Inflammatory macrophage (primary cell): ENCODE measurements at places on chromosomes 4 and X.
A peak's percentile ranks its signal among the peaks of the same experiment; 100 is the strongest.

GRCh38 chrX:117510453-117510852, 606.2 kb downstream of the KLHL13 start:
- DNase-seq: no peak

DNA sequence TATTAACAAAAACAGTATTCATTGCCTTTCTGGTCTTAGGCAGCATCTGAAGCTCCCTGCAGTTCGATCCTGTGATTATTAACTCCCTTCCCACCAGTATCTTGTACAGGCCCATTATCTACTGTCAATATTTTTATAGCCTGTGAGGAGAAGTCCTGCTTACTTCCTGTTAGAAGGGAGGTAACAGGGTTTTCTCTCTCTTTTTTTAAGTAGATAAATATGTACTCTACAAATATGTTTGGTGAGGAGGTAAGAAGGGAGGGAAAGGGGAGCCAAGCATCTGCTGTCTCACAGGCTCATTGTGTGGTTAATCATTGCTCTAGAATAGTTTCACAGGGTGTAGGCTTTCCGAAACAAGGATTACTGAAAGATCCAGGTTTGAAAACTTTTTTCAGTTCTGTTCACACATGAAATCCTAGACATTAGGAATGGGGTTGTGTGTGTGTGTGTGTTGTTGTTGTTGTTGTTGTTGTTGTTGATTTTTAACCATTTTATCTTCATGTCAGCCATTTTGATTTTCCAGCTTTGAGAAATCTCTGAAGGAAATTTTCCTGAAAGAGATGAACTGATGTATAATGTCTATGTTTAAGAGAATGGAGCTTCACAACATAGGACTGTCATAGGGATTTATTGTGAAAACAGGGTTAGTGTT, 14.2 kb downstream of the ATOH1 start:
- no peak for DNase-seq

DNA sequence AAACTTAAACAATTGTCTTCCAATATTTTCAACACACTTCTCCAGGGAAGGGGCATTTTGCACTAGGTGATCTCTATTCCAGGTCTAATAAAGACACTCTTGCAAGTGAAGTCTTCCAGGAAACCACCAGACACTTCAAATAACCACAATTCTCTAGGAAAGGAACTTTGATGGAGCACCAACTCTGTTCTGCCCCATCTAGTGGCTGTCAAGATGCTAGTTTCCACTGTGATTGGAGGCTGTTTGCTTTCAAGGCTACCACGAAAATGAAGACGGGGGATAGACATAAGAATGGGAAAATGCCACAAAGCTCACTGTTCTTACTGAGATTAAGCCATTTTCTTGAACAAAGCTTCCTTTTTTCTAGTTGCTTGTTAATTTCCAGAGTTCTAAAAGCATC, 100.6 kb upstream of the F9 start:
- DNase-seq: no peak

DNA sequence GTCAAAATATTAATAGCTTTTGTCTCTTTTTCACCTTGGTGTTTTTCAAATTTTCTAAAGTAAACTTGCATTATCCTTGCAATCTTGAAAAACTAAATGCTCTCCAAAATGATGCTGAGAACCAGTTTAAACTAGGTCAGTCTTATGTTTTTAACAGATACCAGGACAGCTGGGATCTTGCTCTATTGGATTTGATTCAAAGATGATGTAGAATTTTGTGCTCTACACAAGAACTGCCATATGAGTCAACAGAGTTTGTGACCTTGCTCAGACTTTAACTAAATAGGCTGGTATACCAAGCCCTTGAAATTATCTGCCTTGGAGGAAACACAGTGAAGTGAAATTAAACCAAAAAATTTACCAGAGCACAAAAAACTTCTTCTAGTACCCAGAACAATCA, 991.1 kb downstream of the STPG2 start:
- DNase-seq: no peak

GRCh38 chr4:53613428-53613827, 22.1 kb upstream of the LNX1 start:
- DNase-seq: no peak

- DNase-seq: no peak
These were observed 878.6 kb downstream of the RAPGEF2 start for GRCh38 chr4:159981469-159981856.

- DNase-seq: no peak
These were observed 645.0 kb upstream of the ATOH1 start for GRCh38 chr4:93183576-93183975.

GRCh38 chrX:13741695-13742094, 7.1 kb downstream of the OFD1 start:
- no peak for DNase-seq

GRCh38 chrX:121161501-121161933, 114.1 kb downstream of the GLUD2 start:
- DNase-seq: no peak

DNA sequence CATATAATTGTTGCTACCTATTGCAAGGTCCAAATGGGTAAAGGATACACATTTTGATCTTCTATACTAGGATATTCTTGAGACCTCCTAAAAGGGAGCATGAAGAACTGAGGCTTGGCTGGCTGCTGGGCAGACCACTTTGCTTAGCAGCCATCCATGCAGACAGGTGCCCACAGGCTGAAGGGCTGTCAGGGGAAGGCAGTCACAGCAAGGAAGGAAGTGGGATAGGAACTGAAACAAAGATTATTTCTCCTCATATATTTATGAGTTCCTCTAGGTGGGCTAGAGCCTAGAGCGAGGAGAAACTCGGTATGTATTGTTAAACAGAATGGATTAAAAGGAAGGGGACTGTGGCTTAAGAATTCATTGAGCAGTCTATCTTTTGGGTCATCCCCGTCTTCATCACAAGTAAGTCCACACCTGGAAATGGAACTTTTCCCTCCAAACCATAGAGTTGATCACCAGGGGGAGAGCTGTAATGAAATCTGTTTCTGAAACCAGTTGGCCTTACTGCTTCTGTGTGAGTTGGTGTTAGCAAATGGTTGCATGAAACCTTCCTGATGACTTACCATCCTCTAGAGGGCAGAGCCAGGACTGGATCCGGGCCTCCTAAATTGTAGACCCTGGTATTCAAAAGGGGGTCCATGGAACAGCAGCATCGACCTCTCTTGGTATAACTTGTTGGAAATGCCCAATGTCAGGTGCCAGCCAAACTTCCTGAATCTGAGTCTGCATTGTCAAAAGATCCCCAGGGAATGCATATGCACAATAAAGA, 42.3 kb downstream of the AFF2 start:
- no peak for DNase-seq

- DNase-seq: no peak
These were observed 101.8 kb upstream of the CXorf51B start for GRCh38 chrX:146707781-146708180.

DNA sequence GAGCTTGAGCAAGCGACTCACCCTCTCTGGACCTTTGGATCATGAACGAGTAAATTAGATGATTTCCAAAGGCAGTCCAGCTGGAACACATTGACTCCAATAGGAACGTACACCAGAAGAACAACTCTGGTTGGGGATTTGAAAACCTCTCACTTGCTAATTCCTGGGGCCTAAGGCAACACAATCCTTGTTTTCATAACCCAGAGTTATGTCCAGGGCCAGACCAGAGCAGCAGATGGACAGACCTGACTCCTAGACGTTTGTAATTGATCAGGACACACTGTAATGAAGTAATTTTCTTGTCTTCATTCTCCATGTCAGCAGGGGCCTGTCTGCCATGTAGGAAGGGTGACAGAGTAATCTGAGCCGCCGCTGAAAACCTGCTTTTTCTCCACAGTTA, 283.9 kb downstream of the IDS start:
- DNase-seq: no peak

GRCh38 chr4:38939165-38939564, 71.6 kb downstream of the FAM114A1 start:
- DNase-seq: no peak

- no peak for DNase-seq
These were observed 598.7 kb downstream of the EPHA5 start for GRCh38 chr4:65071564-65071963.

- DNase-seq: no peak
These were observed 171.8 kb upstream of the TTC29 start for GRCh38 chr4:147117431-147117830.

DNA sequence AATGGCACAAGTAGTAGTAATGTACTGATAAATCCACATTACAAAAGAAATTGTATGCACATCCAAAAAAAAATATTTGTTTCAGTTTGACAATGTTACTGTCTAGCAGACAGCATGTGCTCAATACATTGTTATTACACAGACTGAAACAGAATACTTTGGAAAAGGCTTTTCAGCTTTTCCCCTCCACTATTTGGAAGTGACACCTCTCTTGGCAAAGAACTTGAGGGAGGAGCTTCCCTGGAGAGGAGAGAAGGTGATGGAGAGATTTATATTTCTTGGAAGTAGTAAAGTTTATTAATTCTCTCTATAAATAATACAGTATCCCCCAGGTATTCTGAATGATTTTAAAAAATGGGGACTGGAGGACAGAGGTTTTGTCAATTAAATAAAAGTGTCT, 131.8 kb downstream of the SCFD2 start:
- no peak for DNase-seq

- DNase-seq: no peak
These were observed 20.6 kb downstream of the DCHS2 start for GRCh38 chr4:154471032-154471431.

- no peak for DNase-seq
These were observed 7.0 kb upstream of the AMTN start for GRCh38 chr4:70511365-70511764.

DNA sequence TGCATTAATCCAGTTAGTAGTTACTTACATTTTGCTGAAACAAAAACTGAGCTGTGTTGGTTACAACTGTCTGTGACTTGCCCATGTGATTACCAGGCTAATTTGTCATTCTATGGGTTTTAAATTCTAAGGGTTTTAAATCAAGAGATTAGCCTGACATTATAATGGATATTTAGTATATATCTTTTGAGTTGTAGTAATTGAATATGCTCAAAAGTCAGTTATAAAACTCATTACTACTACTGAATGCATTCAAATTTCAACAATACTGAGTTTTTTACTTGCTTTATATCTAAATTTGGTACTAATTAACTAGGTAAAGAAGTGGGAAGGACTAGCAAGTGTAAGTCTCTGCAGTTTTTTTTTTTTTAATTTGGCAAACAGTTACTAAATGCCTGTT, 14.7 kb downstream of the LARP7 start:
- no peak for DNase-seq

DNA sequence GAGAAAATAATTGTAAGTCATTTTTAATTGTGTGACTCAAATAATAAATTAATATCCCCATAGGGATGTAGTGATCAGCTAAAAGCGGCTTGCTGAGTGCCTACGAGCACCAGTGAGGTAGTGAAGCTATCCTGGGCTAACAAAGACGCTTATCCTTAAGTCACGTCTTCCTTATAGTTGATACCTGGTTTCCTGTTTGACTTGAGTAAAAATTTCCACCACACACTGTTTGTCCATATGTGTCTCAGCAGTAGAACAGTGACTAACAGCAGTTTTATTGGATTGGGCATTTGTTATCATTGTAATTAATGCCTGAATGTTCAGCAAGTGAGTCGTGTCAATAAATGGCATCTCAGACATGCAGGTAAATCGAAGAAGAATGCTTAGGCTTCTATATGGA, 241.1 kb downstream of the GRXCR1 start:
- DNase-seq: no peak

DNA sequence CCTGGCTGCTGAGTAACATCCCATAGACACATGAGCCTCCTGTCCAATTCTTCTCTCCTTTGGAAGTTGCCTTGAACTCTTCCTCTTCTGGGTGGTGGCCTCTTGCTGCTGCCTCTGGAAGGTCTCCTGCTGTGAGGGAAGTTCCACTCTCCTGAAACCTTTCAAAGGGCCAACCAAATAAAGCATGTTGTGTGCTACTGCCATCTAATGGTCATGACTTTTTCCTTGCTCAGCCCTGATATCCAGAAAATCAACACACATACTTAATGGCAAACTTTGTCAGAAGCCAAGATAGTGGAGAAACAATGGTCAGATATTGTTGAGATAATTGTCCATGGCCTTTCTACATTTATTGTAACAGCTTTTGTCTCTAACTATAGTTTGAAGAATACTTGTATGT, 19.1 kb upstream of the ZXDA start:
- peak; percentile 30 for DNase-seq

DNA sequence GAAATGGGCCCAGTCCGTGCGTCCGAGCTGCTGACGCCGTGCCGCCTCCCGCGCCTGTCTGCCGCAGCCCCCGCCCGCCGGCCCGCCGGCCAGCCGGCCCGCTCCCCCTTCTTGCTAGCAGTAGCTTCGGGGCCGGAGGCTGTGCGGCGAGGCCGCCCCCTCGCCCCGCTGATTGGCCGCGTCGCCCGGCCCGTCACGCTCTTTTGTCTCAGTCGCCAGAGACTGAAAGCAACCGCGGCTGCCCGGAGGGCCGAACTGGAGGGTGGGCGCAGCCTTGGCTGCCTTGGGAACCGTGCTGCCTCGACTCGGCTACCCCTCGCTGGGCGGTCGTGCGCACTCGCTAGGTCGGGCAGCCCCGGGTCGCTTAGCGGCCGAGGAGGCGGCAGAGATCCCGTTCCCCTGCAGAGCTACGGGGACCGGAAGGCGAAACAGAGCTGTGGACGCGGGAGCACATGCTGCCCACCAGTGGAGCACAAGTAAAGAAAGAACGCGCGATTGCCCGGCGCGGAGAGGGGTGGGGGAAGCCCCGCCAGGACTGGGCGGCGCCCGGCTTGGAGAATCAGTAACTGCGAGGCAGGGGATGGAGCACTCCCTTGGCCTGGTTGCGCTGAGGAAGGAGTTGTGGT, at the start of gene ZCCHC18:
TSS of gene ZCCHC18 (plus strand) at position 198 of the 626 bp plus-strand sequence. CDS start 1,589 bp downstream, outside the sequence.
- peak; percentile 26 for DNase-seq

DNA sequence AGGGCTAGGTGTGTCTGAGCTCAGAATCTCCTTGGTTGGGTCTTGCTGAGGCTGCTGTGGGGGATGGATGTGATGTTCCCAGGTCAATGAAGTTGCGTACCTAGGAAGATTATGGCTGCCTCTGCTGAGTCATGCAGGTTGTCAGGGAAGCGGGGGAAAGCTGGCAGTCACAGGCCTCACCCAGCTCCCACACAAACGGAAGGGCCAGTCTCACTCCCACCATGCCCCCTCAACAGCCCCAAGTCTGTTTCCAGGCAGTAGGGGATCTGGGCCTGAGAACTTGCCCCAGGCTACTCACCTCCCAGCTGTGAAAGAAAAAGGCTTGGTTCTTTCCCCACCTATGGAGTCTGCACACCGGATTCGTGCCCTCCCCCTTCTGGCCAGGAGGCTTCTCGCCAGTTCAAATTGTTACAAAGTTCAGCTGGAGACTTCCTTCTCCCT, 72.9 kb downstream of the WDR44 start:
- DNase-seq: no peak

GRCh38 chr4:119810001-119810400, 181.4 kb upstream of the PDE5A start:
- DNase-seq: no peak

DNA sequence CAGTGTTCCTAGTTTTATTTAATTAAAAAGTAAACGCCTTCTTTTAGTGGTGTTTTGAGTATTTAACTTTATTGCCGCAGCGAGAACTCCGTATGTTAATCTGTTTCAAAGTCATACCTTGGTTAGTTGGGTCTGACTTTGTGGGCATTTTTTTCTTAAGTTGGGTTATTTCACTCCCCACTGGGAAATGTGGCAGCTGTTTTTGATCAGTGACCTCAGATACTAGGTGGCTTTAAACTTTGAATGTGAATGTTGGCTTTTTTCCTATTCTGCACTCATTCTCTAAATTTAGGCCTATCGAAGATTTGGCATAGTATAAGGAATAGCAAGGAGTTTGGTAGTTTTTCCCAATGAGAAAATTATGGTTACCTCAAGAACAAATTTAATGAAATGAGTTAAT, 85.9 kb downstream of the FIP1L1 start:
- no peak for DNase-seq

- DNase-seq: no peak
These were observed 46.9 kb downstream of the SUPT20HL2 start for GRCh38 chrX:24266996-24267395.
